ENCODE measurements at places on chromosomes 2 and 18.

- DNase-seq: peak; percentile 72
Observed at GRCh38 chr2:45169339-45170190, 160.3 kb upstream of the SIX2 start.

GRCh38 chr18:50970006-50970405 is 2.2 kb downstream of the ELAC1 start:
- DNase-seq: no peak

- no peak for DNase-seq
Observed at GRCh38 chr2:70977605-70978205, 725 bp upstream of the ANKRD53 start.

DNA sequence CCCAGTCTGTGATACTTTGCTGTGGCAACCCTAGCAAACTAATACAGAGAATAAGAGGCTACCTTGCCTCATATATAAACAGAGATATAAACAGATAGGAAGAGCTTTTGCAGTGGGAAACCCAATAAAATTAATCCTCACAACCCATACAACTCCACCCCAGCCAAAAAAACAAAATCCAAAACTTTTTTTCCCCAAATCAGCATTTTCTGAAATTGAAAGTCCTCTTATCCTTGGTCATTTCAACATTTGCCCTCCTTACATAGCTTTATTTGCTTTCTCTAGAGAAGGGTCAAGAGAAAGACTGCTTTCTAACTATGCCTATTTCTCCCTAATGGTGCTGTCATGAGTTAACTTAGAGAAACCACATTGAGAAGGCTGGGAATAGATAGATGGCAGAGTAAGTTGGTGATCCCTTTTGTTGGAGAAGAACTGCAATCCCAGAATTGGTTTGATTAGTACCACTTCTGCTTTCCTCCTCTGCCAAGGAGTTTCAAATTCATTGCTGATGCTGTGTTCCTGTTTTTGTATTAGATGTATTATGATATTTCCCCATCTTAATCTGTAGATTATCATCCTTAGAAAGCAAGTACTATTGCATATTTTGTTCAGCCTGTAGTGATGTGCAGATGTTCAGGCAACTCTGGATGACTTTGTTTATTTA is 76.5 kb upstream of the B3GNT2 start:
- DNase-seq: no peak
